ENCODE measurements at places on chromosomes 11 and 22.
A peak's percentile ranks its signal among the peaks of the same experiment; 100 is the strongest.

DNA sequence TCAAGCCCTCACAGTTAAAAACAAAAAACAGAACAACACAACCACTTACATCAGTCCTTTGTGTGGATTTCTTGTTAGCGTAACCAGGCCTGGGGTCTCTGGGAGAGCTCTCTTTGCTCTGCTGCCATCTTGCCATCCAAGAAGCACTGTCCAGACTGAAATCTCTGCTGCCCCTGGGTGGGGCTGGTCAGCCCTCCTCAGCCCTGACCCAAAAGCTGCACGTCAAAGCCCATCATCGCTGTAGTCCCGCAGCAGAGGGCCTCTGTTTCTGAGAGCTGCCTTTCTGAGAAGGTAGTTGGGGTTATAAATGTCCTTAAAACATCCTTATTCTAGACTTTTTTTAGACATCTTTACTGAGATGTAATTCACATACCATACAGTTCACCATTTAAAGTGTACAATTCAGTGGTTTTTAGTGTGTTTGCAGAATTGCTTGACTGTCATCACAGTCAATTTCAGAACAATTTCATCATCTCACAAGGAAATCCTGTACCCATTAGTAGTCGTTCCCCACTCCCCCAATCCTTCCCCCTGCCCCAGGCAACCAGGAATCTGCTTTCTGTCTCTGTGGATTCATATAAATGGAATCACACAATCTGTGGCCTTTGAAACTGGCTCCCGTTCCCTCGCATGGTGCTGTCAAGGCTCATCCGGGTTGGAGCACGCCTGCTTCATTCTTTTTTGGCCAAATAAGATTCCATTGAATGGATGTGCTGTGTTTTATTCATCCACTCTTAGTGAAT, 94.9 kb downstream of the TBC1D22A start:
- no peak for DNase-seq

DNA sequence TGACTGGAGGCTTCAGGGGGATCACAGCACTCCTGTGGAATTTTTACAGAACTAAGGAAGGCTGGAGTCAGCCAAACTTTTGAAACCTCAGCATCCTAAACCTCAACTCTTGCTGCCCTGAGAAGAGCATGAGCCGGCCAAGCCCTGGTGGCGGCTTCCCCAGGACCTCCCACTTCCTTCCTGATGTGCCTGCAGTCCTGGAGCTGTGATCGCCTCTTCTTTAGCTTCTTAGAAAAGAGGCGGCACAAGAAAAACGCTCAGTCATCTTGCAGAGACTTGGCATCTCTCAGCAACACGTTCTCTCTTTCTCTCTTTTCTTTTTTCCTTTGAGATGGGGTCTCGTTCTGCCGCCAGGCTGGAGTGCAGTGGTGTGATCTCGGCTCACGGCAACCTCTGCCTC, 40.4 kb upstream of the AMPD3 start:
- DNase-seq = peak; percentile 42

DNA sequence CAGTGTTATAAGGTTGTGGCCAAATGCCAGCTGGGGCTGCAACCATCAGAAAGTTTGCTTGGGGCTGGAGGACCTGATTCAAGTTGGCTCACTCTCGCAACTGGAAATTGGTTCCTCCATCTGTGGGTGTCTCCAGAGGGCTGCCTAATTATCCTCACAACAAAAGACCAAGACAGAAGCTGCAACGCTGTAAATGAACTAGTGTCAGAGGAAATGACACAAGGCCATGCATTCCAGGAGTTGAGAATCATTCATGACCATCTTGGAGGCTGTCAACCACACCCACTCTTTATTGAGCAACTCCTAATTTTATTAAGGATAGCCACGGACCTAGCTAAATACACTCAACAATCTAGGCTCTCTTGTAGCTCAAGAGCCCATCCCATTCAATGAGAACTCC, 1060.8 kb downstream of the OPCML start:
- DNase-seq = no peak

DNA sequence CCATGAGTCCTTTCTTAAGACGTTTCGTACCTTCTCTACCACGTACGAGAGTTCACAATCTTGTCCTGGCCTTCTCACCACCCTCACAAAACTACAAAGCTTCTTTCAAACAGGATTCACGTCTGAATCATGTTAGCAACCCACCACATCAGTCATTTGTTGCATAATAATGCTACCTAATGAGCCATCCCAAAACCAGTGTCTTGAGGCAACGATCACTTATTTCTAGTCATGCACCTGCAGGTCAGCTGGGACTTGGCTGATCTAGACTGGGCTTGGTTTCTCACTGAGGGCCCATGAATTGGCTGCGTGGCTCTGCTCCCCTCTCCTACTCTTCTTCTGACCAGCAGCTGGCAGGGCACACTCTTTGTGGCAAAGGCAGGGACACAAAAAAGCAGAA, 28.3 kb downstream of the LARGE1 start:
- no peak for DNase-seq

DNA sequence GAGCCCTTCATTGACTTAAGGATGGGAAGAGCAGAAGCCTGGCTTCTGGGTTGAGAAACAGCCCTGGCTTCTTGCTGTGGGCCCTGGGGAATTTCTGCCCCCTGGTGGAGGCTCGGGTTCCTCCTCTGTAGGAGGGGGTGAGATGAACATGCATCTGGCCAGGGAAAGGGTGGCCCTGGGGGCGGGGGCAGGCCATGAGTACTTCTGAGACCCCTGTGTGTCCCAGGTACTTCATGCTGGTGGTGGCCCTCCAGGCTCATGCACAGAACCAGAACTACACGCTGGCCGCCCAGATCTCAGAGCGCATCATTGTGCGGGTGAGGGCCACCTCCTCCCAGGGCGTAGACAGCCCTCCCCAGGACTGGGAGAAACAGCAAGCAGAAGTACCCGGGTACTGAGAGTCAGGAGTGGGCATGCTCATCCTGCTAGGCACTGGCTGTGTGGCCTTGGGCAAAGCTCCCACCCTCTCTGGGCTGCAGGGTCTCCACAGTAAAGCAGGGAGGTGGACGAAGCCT, 15.8 kb downstream of the TMEM258 start:
- DNase-seq = peak; percentile 34

Measured in H4 (cell line).